ENCODE measurements at places on chromosomes 7 and 10.

GRCh38 chr7:7687800-7688199 lies 30.6 kb downstream of the RPA3 start:
- no peak for DNase-seq

DNA sequence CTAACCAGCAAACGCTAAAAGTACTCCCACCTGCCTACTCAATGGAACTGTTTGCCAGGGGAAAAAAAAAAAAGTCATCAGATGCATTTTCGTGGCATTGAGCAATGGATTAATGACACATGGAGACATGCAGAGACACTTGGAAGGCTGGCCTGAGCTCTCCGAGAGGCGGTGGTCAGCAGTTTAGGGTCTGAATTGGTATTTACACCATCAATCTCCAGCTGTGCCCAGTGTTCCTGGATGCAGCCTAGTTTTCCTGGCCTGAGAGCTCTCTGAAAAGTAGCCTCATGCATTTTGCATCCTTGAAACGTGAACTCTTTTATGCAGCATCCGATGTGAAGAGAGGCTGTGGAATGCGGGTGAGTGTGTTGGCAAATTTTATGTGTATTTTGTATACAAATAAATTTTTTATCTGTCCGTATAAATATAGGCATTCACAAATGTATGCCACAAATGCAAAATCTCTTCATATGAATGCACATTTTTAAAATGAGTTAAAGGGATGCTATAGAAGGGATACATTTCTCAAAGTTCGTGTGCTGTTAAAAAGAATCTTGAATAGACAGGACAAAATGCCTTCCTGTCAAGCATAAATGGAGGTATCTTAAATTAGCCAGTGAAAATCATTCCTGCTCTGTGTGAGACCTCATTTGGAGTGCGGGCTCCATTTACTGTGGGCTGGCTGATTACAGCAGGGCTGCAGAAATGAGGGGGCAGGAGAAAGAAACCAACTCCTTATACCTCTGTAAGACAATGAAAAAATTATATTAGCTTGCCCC lies 137.7 kb upstream of the PFKP start:
- DNase-seq, result no peak

- no peak for DNase-seq
Measured at GRCh38 chr10:19290770-19291169, 242.2 kb downstream of the MALRD1 start.

- no peak for DNase-seq
Measured at GRCh38 chr10:71399946-71400345, 3.2 kb downstream of the CDH23 start.

GRCh38 chr10:79981450-79982361 lies 32.8 kb upstream of the SFTPD start:
- no peak for DNase-seq

DNA sequence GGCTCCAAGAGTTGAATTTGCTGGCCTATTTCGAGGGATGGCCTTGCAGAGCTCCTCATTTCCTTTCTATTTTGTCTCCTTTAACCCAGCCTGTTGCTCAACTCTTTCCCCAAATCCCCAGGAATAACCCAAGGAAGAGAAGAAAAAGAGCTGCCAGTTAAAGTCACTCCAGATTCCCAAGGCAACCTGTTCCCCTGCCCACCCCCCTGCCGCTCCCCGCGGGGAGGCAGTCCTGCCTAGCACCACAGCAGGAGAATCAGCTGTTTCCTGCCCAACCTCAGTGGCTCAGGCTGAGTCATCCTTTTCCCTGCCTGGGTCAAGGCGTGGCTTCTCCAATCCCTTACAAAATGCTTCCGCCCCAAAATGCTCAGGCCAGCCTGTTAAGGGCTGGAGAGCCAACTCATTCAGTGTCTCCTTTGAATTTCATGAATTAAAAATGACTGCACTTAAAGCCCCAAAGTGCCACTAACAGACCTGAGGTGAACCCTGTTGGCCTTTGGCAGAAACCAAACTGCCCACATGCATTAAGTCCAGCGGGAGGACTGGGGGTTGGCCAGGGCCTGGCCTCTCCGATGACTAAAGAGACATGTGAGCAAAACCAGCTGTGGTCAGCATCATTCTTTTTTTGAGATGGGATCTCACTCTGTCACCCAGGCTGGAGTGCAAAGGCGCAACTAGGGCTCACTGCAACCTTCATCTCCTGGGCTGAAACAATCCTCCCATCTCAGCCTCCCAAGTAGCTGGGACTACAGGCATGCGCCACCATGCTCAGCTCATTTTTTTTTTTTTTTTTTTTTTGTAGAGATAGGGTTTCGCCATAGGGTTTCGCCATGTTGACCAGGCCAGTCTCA lies 83.2 kb upstream of the KIF5B start:
- peak; percentile 61 for DNase-seq

GRCh38 chr10:54139819-54140428 lies 661.1 kb downstream of the PCDH15 start:
- DNase-seq, result no peak

DNA sequence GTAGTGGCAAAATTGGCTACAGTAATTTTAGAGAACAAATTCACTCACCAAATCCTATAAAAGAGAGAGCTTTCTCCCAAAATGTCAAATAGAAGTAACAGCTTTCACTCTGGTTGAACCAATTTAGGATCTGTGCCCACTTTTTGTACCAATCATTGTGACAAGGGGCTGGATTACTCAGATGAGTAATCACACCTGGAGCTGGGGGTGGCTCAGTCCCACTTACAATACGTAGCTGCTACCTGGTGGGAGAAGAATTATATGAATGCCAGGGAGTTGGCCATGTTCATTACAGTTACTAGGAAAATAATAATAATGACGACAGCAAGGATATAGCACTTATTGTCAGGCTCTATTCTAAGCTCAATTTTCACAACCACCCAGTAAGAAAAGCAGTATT lies 23.4 kb upstream of the SLC26A3 start:
- DNase-seq, result no peak

GRCh38 chr7:1590887-1591286 lies 21.1 kb upstream of the PSMG3 start:
- no peak for DNase-seq

- DNase-seq, result no peak
Measured at GRCh38 chr10:130045091-130045652, 65.5 kb downstream of the C10orf143 start.

GRCh38 chr10:122182308-122182707 lies 88.8 kb upstream of the BTBD16 start:
- DNase-seq, result no peak

- no peak for DNase-seq
Measured at GRCh38 chr10:76643511-76643911, 994.1 kb downstream of the KCNMA1 start.

DNA sequence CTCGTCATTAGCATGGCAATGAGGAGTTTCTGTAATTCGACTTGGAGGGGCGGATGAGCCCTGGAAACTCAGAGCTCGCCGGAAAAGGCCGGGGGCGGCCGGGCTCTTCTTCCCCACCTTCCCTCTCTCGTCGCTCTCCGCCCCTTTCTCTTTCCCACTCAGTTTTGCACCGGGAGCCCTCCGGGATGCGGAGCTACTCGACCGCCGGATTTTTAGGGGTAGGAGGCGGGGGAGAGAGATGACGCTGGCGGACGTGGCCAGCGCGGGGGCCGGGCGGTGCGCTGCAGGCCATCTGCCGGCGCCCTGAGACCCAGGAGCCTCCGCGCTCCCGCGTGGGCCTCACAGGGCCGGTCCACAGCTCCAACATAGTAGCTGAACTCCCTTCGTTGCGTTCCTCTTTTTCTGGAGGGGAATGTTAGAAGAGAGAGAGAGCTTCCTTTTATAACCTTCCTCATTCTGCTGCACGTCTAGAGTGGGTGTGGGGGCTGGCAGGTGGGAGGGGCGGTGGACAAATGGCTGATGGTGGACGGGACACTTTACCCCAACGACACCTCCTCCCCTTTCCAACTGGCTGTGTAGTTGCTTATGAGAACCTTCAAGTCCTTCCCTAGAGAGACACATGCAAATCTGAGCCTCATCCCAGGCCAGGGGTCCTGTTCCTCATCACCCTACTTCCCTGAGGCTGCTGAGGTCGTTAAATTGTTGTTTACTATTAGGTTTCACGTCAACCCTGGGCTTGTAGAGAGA lies 1.1 kb upstream of the HOXA1 start:
- DNase-seq, result no peak

GRCh38 chr7:30729642-30730041 lies 22.3 kb upstream of the INMT start:
- no peak for DNase-seq

- DNase-seq, result no peak
Measured at GRCh38 chr7:8491544-8492489, 58.4 kb downstream of the NXPH1 start.

DNA sequence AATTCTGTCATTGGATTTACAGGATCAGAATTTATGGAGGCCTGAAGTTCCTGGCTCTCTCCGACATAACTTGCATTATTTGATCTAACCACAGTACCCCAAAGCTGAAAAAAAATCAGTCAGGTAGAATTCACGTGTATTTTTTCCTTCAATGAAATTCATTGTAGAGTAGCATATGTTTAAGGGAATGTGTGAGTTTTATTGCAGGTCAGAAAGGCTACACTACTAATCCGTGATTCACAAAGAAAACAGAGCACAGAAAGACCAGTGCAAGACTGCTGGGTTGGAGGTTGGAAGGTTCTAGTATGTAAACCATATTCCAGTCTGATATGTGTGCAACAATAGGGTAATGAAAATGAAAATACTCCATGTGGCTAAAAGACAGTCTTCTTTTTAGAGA lies 247.0 kb upstream of the FERD3L start:
- peak; percentile 52 for DNase-seq

- no peak for DNase-seq
Measured at GRCh38 chr7:139797607-139798006, 19.8 kb upstream of the HIPK2 start.

DNA sequence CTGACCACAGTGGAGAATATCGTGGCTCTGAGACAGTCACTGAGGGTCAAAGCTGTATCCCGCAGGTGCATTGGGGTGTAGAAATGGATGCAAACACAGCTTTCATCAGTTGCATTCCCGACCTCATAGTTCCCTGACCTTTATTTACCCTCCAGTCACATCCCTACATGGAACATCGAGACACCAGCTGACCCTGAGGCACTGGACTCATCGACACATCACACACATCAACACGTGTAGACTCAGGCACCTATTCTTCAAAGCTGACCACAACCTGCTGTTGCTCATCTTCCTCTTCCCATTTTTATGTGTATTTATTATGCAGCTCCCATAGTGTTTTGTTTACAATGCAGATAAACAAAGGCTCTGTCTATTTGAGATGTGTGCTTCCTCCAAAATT lies 396.9 kb upstream of the NRP1 start:
- no peak for DNase-seq

- DNase-seq, result peak; percentile 99
Measured at GRCh38 chr10:78805176-78805575, 263.6 kb upstream of the ZMIZ1 start.

DNA sequence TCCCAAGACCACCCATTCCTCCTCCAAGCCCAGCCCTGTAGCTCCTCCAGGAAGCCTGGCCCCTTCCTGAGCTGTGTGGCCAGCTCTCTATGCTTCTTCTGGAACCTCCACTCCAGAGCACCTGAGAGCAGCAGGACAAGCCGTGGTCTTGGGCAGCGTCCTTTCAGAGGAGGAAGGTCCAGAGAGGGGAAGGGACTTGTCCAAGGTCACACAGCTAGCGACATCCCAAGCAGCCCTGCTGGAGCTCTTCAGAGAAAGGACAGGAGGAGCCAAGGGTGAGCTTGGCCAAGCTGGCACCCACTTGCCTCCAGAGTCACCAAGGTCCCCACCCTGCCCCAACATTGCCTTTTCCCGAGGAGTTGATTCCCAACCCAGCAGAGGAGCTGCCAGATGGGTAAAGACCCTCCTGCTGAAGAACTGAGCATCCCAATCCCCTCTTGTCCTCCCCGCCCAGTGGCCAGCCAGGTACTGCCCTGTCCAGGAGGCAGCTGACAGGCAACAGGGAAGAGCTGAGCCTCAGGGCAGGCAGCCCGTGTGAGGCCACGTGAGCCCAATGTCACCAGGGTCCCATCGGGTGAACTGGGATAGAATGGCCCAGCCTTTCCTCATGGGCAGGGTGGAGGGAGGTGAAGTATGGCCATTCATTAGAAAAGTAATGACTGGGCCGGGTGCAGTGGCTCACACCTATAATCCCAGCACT lies 46.2 kb downstream of the UNC5B start:
- DNase-seq, result no peak

DNA sequence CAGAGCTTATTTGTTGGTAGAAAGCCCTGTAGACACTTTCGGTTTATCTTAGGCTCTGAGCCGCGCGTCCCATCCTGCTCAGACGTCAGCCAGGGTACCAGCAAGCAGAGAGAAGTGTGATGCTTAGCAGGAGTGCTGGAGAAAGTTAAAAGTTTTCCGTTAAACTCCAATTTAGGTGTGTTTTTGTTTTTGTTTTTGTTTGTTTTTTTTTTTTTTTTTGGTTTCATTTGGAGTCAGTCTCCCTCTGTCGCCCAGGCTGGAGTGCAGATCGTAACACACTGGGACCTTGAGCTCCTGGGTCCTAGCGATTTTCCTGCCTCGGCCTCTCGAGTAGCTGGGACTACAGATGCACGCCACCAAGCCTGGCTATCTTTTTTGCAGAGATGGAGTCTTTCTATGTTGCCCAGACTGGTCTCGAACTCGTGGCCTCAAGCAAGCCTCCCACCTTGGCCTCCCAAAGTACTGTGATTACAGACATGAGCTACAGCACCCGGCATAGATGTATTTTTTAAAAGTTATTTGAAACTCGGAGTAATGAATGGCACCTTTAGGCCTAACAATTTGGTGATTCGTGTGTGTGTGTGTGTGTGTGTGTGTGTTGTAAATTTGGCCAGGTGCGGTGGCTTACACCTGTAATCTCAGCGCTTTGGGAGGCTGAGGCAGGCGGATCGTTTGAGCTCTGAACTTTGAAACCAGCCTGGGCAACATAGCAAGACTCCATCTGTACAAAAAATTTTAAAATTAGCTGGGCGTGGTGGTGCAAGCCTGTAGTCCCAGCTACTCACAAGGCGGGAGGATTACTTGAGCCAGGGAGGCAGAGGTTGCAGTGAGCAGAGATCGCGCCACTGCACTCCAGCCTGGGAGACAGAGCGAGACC lies 1.3 kb upstream of the HIP1 start:
- no peak for DNase-seq

DNA sequence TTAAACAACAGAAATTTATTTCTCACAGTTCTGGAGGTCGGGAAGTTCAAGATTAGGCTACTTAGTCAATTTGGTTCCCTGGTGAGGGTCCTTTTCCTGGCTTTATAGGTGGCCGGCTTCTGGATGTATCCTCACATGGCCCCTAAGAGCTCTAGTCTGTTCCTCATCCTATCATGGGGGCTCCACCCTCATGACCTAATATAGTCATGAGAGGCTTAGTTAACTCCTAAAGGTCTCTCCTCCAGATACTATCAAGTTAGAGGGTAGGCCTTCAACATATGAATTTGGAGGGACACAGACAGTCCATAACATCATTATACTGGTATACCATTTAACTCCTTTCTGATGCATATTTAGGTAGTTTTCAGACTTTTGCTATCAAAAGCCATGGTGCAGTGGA lies 7.6 kb downstream of the MAPK8 start:
- no peak for DNase-seq
